Renal cortex interstitium (tissue), 15 donors: ENCODE measurements at places on chromosomes 3 and 15. TPM values are rescaled to one million over a fixed set of nuclear protein-coding genes. Genes with fewer than 3 reads are reported as not detected.

GRCh38 chr3:71008350-71008935, 575.1 kb downstream of the FOXP1 start:
- DNase-seq: no peak

DNA sequence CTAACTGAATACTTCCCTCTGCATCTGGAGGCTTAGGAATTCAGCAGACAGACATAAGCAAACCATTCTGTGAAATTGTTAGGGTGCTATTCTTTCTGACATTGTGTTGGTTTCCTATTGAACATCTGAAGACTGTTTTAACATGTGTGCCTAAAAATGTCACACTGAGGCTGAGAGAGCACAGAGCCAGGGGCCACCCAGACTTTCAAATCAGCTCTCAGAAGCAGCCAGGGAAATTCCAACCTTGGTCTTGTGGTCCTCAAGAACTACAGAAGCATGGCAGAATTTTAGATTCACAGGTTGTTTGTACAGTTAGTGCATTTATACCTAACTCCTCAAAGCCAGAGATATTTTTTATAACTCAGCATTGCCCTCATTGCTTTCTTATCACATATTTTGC, 929.2 kb upstream of the CFAP20DC start:
- no peak for DNase-seq

DNA sequence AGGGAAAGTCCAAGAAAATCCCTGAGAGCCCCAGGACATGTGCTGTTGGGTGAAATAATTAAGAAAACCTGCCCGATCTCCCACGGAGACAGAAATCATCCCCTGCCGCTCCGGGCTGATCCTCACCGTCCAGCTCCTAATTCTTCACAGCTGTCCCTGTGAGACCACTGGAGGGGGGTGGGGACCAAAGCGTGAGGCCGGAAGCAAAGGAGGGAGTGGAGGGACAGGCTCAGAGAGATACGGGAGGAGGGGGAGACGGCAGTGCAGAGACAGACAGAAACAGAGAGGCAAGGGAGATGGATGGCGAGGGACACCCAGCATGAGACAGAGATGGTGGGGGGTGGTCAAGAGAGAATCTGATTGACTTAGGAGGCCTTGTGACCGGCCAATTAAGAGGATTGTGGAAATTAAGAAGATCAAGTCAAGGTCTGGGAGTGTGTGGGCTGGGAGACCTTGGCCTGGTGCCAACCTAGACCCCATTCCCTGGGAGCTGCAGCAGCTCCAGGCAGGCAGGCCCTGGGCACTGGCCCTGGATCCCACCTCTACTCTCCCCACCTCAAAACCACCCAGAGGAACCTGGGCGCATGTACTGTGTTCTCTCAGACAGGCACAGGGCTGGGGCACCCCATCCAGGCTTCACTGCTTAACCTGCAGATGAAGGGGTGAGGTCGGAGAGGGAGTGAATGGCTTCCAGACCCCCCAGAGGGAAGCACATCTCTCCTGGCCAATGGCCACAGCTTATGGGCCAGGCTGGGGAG, 113.2 kb upstream of the ALDH1A3 start:
- DNase-seq: no peak

DNA sequence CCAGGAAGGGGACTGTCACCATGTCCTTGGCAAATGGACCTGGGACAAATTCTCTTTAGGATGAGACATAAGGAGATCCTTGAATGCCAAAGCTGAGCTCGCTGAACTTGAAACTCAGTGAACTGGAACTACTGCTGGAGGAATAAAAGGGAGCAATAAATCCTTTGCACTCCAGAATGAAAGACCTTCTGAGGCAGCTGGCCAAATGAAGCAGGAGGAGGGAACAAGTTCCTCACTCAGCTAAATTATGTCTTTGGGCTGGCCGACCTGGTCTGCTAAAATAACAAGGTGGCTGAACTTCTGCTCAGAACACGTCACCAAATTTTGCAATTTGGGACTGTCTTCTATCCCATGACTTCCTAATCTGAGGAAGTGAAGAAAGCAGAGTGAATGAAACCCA, 314.7 kb downstream of the LPP start:
- peak; percentile 49 for DNase-seq

- no peak for DNase-seq
Observed at GRCh38 chr3:197286678-197287077, 11.7 kb downstream of the DLG1 start.

DNA sequence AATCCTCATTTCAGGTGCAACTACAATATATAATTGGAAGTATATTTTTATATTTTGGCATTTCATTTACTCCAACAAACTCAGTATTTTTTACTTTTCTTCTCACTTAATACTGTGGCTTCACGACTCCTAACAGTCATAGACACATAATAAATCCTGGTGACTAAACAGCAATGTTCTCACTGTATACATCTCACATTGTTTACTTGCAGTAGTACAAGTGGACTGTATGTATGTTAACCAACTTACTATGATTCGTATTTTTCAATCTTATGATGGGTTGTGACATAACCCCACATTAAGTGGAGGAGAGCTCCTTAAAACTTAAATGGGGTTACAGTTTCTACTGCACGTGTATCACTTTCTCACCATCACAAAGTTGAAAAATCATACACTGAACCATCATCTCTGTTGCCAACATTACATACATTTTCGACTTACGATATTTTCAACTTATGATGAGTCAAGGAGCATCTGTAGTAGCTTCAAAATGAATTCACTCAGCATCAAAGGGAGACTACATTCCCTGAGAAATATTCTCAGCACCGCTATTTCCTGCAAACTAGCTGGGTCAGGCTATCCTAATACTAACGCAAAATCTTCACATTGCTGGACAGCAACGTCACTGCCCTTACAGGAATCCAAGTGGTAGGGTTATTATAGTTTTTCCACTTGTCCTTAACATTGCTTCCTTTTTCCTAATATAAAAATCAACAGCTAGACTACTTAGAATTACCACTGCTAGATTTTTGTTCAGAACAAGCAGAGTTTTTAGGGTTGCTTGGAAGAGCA, 7.3 kb downstream of the ADAM10 start:
- no peak for DNase-seq

GRCh38 chr3:115498898-115499297, 124.4 kb upstream of the GAP43 start:
- DNase-seq: no peak

GRCh38 chr3:152879130-152879789, 44.3 kb downstream of the P2RY1 start:
- no peak for DNase-seq

- DNase-seq: no peak
Observed at GRCh38 chr15:71002316-71002715, 109.7 kb downstream of the LRRC49 start.

- no peak for DNase-seq
Observed at GRCh38 chr15:44501768-44502366, 35.1 kb upstream of the EIF3J start.

- no peak for DNase-seq
Observed at GRCh38 chr3:131630807-131631206, 128.0 kb upstream of the MRPL3 start.

GRCh38 chr15:90143166-90143655, 40.9 kb upstream of the IDH2 start:
- no peak for DNase-seq

DNA sequence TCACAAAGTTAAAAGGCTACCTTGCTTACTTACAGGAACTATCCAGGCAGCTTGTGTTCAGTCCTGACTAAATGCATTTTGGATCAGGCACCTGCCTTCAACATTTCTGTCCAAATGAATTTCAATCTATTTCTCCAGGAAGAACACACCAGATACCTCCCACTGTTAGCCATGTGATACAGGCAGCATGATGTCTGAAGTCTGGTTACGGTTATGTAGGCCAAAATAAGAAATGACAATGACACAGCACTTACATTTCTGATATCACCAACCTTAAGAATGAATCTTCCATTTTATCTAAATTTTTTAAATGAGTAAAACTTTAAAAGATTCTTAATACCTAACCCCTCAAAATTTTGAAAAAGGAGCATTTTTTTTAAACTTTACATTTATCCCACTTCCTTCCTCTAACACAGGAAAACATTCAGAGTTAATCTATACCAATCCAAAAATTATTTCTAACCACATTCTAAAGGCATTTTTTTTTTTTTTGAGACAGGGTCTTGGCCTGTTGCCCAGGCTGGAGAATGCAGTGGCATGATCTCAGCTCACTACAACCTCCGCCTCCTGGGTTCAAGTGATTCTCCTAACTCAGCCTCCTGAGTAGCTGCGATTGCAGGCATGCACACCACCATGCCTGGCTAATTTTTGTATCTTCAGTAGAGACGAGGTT, at the start of gene MAP4:
Gene MAP4, minus strand, starts transcription at position 116 of the 673 bp plus-strand sequence. CDS start 17,556 bp downstream, outside the sequence.
- no peak for DNase-seq

DNA sequence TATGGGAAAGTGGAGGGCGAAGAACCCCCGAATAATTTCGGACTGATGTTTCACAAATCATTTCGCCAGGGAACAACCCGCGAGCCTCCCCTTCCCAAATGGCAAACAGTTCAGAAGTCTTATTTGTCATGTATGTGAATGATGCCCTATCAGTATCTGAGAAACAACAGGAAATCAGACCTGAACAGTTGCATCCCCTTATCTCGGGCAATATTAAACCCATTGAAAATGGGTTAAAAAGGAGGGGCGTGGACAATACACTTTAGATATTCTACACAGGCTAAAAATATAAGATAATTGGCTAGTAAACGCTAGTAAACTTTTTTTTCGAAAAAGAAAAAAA, 1003.3 kb upstream of the NR2F2 start:
- no peak for DNase-seq

DNA sequence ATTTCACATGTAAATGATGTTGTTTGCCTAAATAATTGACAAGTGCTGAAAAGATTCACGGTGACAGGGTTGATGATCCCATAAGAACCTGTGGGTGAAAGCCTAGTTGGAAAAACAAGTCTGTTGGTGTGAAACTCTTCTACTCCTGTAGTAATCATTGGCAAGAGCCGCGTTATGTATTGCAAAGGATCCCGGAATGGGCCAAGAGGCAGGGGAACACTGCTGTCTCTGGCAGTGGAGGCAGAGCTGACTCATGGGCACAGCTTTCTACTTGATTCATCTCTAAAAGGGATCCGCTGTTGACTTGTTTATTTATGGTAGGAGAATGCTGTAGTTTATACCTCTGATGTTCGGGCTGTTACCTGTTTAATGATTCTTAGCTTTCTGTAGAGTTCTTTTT, 63.1 kb downstream of the MAP6D1 start:
- DNase-seq: no peak

Gene SLC35G2
- 3.2 TPM for polyA plus RNA-seq

Gene COL8A1
- 7.9 TPM for polyA plus RNA-seq

Gene ZIC1
- not detected for polyA plus RNA-seq

Gene EFCC1
- polyA plus RNA-seq: 1.5 TPM

Gene FAM81A
- polyA plus RNA-seq: 26.9 TPM

Gene GALNT15
- polyA plus RNA-seq: 1.6 TPM

Gene KIF15
- 21.2 TPM for polyA plus RNA-seq
